ENCODE measurements at places on chromosomes 1 and 21.

- DNase-seq: no peak
Observed at GRCh38 chr21:36704281-36704957, 5.5 kb downstream of the SIM2 start.

DNA sequence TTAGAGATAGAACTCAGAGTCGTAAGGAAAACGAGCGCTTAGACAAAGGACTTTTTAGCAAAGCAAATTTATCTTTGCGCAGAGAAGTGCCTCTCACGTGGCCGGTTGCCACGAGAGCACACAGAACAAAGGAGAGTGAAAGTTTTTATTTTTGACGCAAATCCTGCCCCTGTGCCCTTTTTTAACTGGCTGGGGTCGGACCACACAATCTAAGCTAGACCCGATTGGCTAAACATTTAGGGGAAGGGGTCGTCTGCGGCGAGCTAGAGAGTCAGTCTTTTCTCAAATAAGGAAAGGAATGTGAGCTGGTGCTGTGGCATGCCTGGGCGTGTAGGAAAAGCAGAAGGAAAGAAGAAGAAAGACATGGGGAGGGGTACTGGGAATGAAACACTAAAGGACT is 2.4 kb downstream of the KRTAP10-2 start:
- DNase-seq: no peak

DNA sequence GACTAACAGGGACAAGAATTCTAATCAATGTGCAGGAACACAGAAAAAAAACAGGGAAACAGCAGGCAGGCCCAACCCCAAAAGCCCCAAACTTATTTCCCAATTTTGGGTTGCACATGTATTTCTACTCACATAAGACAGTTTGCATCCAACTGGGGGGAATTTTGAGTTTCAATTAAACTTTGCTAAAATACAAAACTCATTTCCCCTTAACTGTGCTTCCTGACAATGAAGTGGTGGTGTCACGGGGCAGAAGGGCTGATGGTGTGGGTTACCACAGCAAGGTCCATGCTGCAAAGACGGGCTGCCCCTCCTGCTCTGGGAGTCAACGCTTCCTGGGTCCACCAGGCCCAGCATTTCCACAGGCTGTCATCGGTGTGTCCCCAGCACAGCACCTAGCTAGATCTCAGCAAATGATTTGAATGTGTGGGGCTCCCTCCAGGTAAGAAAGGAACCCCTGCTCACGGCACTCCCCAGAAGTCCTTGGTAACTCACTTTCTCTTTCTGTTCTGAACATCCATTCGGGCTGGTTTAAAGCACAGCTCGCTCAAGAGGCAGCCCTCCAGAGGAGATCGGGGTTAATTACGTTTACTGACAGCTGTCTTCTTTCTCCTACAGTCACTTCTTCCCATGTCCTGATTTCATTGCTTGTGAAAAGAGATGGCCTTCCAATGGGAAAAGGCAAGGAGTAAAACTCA is 27.4 kb downstream of the HIVEP3 start:
- peak; percentile 46 for DNase-seq

- DNase-seq: peak; percentile 60
Observed at GRCh38 chr1:206782448-206782847, 10.2 kb upstream of the IL10 start.

DNA sequence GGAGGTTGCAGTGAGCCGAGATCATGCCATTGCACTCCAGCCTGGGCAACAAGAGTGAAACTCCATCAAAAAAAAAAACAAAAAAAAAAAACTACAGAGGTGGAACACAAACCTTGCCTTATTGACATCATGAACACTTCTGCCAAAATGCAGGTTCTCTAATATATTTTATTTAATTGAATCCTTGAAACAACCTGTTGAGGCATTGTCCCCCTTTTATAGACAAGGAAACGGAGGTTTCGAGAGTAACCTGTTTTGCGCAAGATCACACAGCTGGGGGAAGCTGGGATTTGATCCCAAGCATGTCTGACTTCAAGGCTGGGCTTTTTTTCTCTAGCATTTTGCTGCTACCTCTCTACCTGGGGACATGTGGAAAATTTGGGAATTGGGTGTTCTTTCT is 2.8 kb downstream of the SZRD1 start:
- DNase-seq: no peak
